ENCODE measurements at places on chromosomes 5 and 9. TPM values are rescaled to one million over a fixed set of nuclear protein-coding genes. Genes with fewer than 3 reads are reported as not detected.

DNA sequence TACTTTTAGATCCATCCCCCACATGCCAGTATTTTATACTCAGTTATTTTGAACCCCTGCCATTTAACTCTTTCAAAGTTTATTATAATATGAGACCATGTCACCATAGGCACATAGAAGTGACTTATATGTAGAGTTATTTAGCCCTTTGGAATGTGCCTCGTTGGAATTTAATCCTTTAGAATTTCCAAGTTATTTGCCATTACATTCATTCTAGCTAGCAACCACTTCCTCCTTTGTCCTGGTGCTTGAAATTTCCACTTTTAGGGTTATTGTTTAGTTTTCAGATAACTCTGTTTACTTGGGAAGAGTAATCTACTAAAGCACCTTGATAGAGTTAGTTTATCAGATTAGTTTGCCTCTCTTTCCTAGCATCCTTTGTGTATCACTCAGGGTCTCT lies 82.8 kb upstream of the TLE1 start:
- no peak for DNase-seq
- H3K4me1 ChIP-seq, result no peaks in the 10 kb centered on the region
- H3K36me3 ChIP-seq, result no peaks in the 10 kb centered on the region
- no peak overlapping the region for H3K4me3 ChIP-seq
- no peak overlapping the region for H3K27ac ChIP-seq

DNA sequence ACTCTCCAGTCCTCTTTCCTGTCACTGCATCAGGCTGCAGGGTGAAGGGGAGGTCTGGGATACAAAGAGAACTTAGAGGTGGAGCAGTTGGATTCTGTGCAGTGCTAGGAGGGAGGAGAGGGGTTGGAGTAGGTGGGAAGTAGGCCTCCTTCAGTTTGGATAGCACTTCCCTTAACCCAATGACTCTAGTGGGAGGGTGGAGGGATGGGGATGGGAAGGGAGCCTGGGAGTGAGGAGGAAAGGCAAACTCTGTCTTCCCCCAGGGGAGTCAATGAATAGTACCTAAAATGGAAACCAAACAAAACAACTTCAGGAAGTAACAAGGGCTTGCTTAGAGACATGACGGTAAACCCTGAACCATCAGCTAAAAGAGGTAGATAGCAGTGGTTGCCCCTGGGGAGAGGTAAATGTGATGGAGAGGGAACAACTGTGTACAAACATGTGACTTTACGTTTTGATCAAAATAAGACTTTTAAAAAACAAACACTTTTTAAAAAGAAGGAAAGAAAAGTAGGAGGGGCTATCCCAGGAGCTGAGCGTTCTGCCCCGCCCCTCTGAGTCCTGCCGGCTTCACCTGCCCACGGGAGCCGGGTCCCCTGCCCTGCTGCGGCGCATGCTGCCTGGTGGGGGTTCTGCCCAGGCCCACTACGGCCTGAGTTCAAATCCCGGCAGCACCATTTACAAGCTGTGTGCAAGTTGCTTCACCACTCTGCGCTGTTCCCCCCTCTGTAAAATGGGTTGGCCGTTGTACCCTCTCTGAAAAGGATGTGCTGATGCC lies 30.9 kb downstream of the GSN start:
- peak overlapping the region; percentile 47 for H3K4me3 ChIP-seq
- H3K27ac ChIP-seq, result no peak overlapping the region
- no peaks in the 10 kb centered on the region for H3K36me3 ChIP-seq
- H3K27me3 ChIP-seq, result peaks cover 15% of the 10 kb centered on the region

DNA sequence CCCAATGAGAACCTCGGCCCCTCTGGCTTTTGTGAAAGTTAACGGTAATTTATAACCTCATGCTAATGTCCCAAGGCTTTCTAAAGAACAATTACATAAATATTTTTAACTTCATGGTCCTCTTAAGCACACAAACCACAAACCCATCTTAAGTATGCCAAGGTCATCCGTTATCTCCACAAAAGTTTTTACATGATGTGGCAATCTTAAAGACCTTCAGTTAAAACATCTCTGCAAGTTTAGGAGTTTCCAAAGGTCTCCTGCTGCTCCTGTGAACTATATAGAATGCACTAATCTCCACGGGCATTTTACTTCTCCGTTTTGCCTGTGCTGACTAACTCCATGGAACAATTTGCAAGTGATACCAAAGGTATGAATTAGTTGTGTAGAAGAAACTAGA lies 228.2 kb downstream of the TLE1 start:
- no peaks in the 10 kb centered on the region for H3K4me1 ChIP-seq
- DNase-seq, result no peak
- H3K4me3 ChIP-seq, result no peak overlapping the region
- no peaks in the 10 kb centered on the region for H3K27me3 ChIP-seq

Gene GPX8
- not detected for total RNA-seq

GRCh38 chr9:114382699-114383520 lies 4.9 kb downstream of the AKNA start:
- peak overlapping the region; percentile 99 for H3K4me3 ChIP-seq
- H3K36me3 ChIP-seq, result peaks cover 83% of the 10 kb centered on the region
- DNase-seq, result peak; percentile 89
- H3K4me1 ChIP-seq, result peaks cover 63% of the 10 kb centered on the region
- H3K27me3 ChIP-seq, result no peaks in the 10 kb centered on the region

DNA sequence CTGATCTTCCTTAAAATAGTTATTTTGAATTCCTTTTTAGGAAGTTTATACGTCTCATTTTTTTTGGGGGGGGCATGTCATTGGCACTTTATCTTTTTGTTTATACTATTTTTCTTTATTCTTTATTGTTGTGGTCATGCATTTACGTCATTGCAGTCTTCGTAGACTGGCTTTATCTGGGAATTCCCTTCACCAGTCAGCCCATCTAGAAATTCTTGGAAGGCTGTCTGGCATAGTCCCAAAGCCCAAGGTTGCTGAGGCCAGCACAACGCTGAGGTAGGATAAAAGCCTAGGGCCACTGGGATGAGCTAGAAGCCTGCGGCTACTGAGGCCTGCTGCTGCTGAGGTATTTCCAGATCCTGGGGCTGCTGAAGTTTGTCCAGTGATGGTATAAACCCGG lies 121.5 kb downstream of the ISOC1 start:
- H3K36me3 ChIP-seq, result no peaks in the 10 kb centered on the region
- H3K27me3 ChIP-seq, result no peaks in the 10 kb centered on the region
- H3K27ac ChIP-seq, result no peak overlapping the region

GRCh38 chr9:87578625-87579024 lies 81.0 kb downstream of the DAPK1 start:
- peaks cover 2% of the 10 kb centered on the region for H3K27me3 ChIP-seq
- DNase-seq, result no peak
- no peaks in the 10 kb centered on the region for H3K4me1 ChIP-seq
- no peak overlapping the region for H3K4me3 ChIP-seq
- H3K27ac ChIP-seq, result no peak overlapping the region
- no peaks in the 10 kb centered on the region for H3K36me3 ChIP-seq

Gene GMCL2
- not detected for total RNA-seq

Gene MED7
- 10.0 TPM for total RNA-seq

Gene OR1Q1
- total RNA-seq, result not detected

DNA sequence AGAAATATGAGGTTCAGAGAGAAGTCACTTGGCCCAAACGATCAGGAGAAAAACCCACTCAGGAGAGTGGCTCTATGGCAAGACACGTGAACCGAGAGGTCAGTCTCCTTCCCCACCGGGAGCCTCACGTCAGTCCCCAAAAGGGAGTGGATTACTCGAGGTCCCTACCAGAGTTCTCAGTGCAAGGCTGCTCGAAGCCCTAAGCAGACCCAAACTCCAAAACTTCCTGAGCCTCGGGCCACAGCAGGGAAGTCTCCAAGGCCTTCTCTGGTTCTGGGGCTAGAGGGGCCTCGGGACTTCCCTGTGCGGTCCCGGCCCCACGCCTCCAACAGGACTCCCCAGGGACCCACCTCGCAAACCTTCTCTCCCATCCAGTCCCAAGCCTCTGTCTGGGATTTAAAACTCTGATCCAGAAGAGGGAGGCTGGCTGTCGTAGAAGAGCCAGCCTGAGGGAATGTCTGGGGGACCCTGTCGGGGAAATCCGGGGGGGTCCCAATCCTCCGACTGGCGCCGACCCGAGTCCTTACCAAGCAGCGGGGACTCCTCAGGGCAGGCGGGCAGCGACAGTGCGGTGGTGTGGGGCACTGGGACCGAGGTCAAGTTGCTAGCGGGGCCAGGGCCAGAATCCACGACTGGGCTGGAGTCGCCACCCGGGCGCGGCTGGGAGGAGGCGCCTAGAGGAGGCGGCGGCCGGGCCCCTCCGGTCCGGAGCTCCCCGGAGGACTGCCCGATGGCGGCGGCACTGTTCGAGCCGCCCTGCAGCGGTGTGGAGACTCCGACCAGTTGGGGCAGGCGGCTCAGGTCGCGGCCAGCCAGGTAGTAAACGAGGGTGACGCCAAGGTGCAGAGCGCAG lies 679 bp downstream of the B4GALT1 start:
- peaks cover 13% of the 10 kb centered on the region for H3K36me3 ChIP-seq
- H3K4me1 ChIP-seq, result peaks cover 58% of the 10 kb centered on the region
- H3K4me3 ChIP-seq, result peak overlapping the region; percentile 95
- peak overlapping the region; percentile 95 for H3K27ac ChIP-seq
- DNase-seq, result peak; percentile 34

Measured in activated CD4-positive, alpha-beta T cell treated with anti-CD3 and anti-CD28 coated beads for 36 hours (primary cell).